ENCODE measurements at places on chromosomes 16 and 17.

DNA sequence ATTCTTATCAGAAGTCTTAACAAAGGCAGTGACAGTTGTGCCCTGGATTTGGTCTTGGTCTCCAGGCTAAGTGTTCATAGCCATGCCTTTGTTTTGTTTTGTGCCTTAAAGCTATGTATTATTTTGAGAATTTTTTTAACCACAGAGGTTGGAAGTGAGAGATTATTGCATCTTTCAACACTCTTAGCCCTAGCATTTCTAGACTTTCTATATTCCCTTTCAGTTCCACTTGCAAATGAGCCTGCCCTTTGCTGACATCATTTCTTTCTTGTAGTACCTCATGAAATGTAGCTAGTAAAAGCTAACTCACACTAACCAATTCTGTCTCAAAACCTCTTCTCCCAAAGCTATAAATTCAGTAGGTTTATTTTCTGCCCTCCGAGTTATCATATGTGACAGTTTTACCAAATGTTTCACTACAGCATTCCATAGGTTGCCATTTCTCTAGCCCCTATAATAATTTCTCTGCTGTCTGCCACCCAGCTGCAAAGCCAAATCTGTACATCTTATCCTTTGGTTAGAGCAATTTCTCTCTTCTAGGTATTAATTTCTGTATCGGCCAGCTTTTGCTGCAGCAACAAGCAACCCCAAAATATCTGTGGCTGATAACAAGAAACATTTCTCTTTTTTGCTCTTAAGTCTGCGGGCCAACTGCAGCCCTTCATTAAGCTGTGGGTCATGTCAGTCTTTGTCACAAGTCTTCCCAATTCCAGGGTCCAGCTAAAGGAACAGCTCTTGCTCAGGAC lies 14.2 kb upstream of the CCL1 start:
- DNase-seq: no peak

DNA sequence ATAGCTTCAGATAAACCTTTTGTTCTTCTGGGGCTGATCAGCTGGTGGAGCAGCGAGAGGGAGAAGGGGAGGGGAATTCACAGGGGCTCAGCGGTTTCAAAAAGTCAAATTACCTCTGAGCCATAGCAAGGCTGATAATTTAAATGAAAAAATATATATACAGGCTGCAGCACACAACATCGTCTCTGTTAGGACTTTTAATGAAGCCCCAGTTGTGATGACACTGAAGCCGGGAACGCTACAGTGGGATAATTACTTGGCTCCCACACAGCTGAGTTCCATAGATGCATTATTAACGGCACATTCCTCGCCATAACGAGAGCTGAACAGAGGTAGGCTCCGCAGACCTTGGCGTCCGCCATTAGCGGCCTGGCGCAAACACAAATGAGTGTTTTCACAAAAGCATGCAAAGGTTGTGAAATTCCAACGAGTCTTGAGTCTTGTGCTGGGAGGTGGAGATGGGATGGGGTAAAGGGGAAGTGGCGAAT lies 216.0 kb downstream of the C16orf78 start:
- DNase-seq: no peak

DNA sequence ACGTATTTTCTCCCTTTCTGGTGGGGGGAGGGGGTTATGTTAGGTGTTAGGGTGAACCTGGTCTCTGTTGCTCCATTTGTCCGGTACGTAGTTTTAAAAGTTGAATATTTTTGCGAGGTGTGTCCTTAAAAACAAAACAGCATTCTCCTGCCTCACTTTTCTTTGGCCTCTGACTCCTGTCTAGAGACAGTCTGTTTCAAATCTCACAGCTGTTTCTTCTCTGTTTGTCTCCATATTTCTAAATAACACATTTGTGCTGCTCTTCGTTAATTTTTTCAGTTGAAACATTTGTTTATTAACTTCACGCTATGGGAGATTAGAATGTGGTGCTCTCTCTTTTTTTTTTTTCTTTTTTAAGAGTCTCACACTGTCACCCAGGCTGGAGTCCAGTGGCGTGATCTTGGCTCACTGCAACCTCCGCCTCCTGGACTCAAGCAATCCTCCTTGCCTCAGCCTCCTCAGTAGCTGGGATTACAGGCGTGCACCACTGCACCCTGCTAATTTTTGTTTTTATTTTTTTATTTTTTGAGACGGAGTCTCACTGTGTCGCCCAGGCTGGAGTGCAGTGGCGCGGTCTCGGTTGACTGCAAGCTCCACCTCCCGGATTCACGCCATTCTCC lies 31.7 kb downstream of the RPA1 start:
- no peak for DNase-seq

DNA sequence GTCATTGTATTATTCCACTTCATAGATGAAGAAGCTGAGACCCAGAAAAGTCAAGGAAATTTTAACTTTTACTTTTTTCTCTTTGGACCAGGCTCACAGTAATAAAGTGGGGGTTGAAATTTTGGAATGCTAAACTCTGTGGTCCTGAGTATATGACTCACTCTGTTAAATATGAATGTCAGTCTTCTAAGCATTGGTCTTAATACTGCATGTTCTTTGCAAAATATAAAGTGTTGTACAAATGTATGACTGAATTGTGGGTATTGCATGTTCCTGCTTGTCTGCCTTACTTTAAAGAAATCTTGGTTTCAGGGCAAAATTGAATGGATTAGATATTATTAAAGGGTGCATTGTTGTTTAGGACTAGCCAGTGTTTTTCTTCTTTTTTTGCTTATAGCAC lies 950.8 kb upstream of the GOT2 start:
- no peak for DNase-seq

DNA sequence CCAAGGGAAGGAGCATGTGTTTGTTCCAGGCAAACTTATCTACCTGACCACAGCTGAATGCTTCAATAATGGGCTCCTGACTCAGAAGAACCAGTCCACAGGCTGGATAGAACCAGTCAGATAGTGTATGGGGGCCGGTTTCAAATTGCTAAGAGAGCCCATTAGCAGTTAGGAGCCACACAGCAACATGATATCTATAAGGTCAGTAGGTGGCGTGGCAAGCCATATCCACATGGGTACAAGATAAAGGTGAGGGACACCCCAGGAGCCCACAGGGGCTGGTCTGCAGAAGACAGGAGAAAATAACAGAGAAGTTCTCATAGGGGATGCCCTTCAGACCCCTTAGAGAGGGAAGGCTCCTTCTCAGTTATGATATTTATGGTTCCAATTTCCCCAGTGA lies 31.6 kb upstream of the CDRT15 start:
- DNase-seq: no peak

DNA sequence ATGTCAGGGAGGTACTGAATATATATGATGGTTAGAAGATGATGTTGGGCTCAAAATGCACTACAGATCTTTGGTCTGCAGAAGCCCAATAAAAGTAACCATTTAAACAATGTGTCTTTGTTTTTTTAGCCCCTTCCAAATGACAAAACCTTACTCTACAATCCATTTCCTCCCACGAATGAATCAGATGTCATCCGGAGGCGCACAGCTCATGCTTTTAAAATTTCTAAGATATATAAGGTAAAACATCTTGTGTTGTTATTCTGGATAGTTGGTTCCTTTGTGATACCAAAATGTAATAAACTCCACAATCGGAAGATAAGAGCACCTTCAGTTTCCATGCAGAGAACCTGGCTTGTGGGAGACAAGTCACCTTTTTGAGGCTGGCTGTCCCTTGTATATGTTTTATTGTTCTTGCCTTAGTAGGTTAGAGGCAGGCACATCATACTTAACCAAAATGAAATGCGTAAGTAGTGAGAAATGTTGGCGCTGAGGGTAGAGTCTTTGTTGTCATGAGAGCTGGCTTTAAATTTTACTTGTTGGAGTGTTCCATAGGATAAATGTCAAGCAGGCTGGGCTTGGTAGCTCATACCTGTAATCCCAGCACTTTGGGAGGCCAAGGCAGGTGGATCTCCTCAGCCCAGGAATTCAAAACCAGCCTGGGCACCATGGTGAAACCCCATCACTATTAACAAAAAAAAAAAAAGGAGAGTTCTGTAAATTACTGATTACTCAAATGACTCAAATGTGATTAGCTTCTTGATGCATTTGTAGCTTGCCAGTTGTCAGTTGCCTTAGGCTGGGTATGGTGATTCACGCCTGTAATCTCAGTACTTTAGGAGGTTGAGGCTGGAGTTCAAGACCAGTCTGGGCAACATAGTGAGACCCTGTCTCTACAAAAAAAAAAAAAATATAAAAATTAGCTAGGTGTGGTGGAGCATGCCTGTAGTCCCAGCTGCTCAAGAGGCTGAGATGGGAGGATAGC lies 19.7 kb upstream of the SNTB2 start:
- no peak for DNase-seq

DNA sequence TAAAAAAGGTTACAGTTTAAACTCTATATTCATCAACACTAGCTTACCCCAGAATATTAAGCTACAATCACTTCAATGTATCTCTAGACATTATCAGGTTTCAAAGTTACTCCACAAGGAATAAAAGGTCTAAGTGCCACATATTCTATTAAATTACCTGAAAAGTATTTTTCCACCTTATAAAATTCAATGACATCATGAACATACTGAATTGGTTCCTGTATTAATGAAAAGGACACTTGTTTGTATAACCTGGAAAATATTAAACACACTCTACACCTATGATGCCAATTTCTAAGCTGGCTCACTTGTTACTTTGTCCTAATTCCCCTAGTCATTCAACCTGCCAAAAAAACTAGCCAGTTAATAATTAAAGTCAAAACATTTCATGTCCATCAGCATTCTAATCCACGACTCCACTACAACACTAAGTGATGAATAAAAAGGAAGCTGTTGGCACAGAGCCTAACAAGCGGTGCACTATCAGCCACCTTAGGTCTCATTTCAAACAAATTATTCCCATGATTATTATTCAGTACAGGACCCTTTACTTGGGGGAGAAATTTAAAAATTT lies 12.2 kb downstream of the MED13 start:
- DNase-seq: no peak

DNA sequence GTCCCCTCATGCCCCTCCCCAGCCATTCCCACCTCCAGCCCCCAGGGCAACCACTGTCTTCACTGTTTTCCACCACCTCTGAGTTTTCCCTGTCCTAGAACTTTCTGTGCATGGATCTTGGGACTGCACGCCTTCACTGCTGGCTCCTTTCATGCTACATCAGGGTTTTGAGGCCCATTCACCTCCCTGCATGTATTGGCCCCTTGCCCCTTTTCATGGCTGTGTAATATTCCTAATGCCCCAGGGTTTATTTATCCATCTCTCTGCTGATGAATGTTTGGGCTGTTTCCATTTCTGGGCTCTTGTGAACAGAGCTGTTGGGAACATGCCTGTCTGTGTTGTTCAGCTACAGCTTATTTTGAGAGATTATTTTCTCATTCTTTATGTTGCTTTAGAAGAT lies 205.0 kb downstream of the RBFOX3 start:
- no peak for DNase-seq

Data from T follicular helper cell (primary cell).